ENCODE measurements at places on chromosomes 13 and 19. TPM values are rescaled to one million over a fixed set of nuclear protein-coding genes. Genes with fewer than 3 reads are reported as not detected.
A peak's percentile ranks its signal among the peaks of the same experiment; 100 is the strongest.

The ATP1A3 gene
- 7.1 TPM for total RNA-seq

The CNFN gene
- not detected for total RNA-seq

The TDRD3 gene
- 31.1 TPM for total RNA-seq

The RAB3A gene
- 3.0 TPM for total RNA-seq

The GPR42 gene
- total RNA-seq = not detected

The ZSCAN1 gene
- total RNA-seq = not detected

The ANGPTL8 gene
- total RNA-seq = not detected

The AMER2 gene
- not detected for total RNA-seq

The CGB3 gene
- total RNA-seq = not detected

The ZNF737 gene
- total RNA-seq = 30.9 TPM

The SHISA7 gene
- total RNA-seq = not detected

The SLC25A23 gene
- total RNA-seq = 38.3 TPM

DNA sequence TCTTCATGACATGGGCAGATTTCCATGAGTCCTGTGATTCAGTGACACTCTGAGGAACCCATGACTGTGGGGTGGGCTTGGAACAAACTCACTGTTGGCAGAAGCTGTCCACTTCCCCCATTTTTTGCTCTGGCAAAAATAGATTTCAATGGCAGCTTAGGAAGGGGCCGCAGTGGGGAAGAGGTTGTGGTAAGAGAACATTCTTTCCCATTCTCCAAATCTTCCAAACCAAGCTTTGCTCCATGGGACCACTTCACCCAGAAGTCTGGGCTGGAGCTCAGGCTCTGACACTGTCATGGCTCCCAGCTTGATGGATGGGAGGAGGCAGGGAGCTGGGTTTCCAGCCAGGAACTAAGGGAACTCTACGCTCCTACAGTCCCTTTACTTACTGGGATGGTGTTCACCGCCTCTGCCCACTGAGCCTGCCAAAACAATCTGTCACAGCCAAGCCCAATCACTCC, 24.9 kb upstream of the MEDAG start:
- peaks cover 22% of the 10 kb centered on the region for H3K27me3 ChIP-seq
- H3K4me1 ChIP-seq = peaks cover 9% of the 10 kb centered on the region
- DNase-seq = no peak

- no peak for DNase-seq
- no peak overlapping the region for H3K4me3 ChIP-seq
- peaks cover 2% of the 10 kb centered on the region for H3K4me1 ChIP-seq
- no peak overlapping the region for H3K27ac ChIP-seq
- H3K27me3 ChIP-seq = no peaks in the 10 kb centered on the region
Measured at GRCh38 chr13:35343417-35343816, 133.1 kb downstream of the MAB21L1 start.

DNA sequence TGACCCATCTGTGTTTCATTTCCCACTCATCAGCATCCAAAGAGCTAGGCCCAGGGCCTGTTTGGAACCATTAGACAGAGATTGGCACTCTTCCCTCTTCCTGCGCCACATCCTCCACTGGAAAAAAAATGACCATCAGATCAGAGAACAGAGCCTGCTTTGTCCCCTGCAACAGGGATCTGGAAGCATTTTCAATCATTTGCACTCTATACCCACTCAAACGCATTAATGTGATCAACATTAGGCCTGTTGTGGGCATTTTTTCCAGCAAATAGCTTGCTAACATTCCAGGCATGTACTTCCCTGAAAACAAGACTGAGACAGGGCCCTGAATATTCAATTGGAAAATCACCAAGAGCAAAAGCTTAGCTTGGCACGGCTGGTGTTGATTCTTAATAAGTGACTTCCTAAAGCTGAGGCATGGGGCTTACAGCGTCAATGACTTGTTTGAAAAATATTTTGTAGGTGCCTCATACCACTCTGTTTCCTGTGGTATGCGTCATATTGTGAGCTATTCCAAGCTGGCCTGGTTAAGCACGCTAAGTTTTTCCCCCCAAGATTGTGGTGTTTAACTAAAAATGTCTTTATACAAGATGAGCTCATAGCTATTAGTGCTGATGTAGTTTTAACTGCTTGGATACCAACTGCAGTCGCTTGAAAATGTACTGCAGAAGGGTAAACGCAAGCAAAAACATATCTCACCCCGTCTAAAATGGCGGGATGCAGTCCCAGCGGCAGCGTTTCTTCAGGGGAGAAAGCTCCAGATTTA, 404.4 kb downstream of the SPRY2 start:
- H3K36me3 ChIP-seq = no peaks in the 10 kb centered on the region
- no peak overlapping the region for H3K27ac ChIP-seq
- no peak for DNase-seq
- H3K4me1 ChIP-seq = no peaks in the 10 kb centered on the region

- H3K4me1 ChIP-seq = no peaks in the 10 kb centered on the region
- no peak overlapping the region for H3K4me3 ChIP-seq
- no peak for DNase-seq
- no peaks in the 10 kb centered on the region for H3K27me3 ChIP-seq
- no peaks in the 10 kb centered on the region for H3K36me3 ChIP-seq
Measured at GRCh38 chr13:71316792-71317363, 550.1 kb downstream of the DACH1 start.

- peak; percentile 90 for DNase-seq
- H3K4me1 ChIP-seq = peaks cover 35% of the 10 kb centered on the region
- peak overlapping the region; percentile 83 for H3K27ac ChIP-seq
- peaks cover 13% of the 10 kb centered on the region for H3K36me3 ChIP-seq
Measured at GRCh38 chr13:50124536-50125303, 109.5 kb downstream of the KCNRG start.

GRCh38 chr19:18961767-18962620, 21.0 kb upstream of the HOMER3 start:
- peak overlapping the region; percentile 9 for H3K27ac ChIP-seq
- H3K27me3 ChIP-seq = peaks cover 17% of the 10 kb centered on the region
- peaks cover 6% of the 10 kb centered on the region for H3K4me1 ChIP-seq
- H3K36me3 ChIP-seq = no peaks in the 10 kb centered on the region
- peak overlapping the region; percentile 15 for H3K4me3 ChIP-seq

DNA sequence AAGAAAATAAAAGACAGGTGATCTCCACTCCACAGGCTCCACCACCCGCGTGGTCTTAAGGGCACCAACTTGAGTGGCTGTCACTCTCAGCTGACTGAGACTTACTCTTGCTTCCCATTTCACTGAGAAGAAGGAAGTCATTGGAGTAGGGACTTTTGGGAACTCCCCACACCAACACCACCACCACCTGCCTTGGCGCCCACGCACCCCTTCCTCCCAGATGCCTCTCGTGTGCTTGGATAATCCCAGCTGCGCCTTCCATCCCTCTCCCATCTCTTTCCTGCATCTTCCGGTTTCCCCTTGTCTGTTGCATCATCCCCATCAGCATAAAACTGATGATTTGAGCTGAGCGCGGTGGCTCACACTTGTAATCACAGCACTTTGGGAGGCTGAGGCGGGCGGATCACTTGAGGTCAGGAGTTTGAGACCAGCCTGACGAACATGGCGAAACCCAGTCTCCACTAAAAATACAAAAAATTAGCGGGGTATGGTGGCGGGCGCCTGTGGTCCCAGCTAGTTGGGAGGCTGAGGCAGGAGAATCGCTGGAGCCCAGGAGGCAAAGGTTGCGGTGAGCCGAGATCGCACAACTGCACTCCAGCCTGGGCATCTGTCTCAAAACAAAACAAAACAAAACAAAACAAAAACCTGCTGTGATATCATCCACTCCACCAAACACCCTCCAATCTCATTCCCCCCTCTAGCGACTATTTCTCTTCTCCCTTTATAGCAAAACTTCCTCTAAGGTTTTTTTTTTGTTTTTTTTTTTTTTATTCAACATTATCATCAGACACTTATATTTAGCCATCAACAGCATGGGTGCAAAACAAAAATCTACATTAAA, 25.5 kb downstream of the AP2S1 start:
- DNase-seq = no peak
- H3K27ac ChIP-seq = peak overlapping the region; percentile 58
- H3K36me3 ChIP-seq = no peaks in the 10 kb centered on the region

GRCh38 chr13:39403106-39403505, 199.9 kb downstream of the LHFPL6 start:
- no peak overlapping the region for H3K27ac ChIP-seq
- no peaks in the 10 kb centered on the region for H3K36me3 ChIP-seq
- no peak for DNase-seq

GRCh38 chr13:48126944-48127830, 32.3 kb upstream of the MED4 start:
- no peaks in the 10 kb centered on the region for H3K27me3 ChIP-seq
- peak overlapping the region; percentile 63 for H3K27ac ChIP-seq
- no peaks in the 10 kb centered on the region for H3K36me3 ChIP-seq
- no peak for DNase-seq

DNA sequence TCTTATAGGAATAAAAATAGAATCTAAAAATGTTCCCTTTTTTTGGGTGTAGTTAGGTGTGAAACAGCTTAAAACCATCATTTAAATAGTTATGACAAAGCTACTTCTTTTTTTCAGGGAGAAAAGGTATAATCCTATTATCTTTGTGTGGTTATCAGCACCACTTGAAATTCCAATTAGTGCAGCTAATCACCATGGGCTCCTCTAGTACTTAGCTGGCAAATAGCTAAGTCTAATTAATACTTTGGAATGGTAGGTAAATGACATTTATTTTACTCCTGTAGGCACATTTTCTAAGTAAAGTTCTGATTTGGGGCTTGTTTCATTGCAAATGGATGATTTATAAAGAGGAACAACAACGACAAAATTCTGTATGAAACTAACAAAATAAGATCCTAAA, 132.6 kb downstream of the OLFM4 start:
- no peak overlapping the region for H3K27ac ChIP-seq
- H3K4me3 ChIP-seq = no peak overlapping the region
- DNase-seq = no peak
- no peaks in the 10 kb centered on the region for H3K4me1 ChIP-seq

DNA sequence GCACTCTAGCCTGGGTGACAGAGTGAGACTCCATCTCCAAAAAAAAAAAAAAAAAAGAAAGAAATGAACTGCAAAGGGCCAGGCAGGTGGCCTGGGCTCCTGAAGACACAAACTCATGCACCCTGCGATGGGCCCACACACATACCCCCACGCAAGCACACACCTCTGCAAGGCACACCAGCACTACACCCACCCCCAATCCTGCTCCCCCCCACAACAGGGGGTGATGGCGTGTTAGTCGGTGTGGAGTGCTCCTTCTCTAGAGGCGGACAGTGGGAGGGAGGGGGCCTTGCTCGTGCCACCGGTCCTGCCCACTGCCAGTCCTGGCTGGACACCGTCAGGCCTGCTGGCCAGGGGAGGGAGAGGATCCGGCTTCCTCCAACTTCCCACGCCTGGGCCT, 1.6 kb upstream of the SLC8A2 start:
- H3K27ac ChIP-seq = no peak overlapping the region
- H3K36me3 ChIP-seq = no peaks in the 10 kb centered on the region
- H3K27me3 ChIP-seq = peaks cover 33% of the 10 kb centered on the region
- H3K4me1 ChIP-seq = peaks cover 10% of the 10 kb centered on the region
- H3K4me3 ChIP-seq = no peak overlapping the region

DNA sequence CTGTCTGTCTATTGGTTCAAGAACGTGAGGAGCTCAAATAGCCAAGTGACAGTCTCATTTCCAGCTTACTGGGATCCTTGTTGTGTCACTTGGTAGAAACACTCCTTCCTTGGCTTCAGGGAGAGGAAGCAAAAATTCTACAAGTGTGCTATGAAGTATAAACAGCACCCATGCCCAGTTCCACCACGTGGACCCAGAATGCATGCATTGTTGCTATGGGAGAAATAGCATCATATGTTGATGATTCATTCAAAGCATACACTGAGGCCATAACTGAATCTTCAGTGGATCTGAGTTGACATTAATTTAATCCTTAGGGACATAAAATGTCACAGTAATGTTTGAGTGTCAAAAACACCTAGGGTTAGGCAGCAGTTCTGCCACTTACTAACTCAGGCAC, 199.0 kb upstream of the RXFP2 start:
- H3K27ac ChIP-seq = no peak overlapping the region
- no peak overlapping the region for H3K4me3 ChIP-seq
- H3K4me1 ChIP-seq = no peaks in the 10 kb centered on the region
- DNase-seq = no peak
- H3K36me3 ChIP-seq = no peaks in the 10 kb centered on the region
- H3K27me3 ChIP-seq = no peaks in the 10 kb centered on the region

GRCh38 chr13:43153436-43154090, 130.2 kb downstream of the DNAJC15 start:
- H3K36me3 ChIP-seq = no peaks in the 10 kb centered on the region
- H3K27ac ChIP-seq = no peak overlapping the region
- H3K4me3 ChIP-seq = no peak overlapping the region
- no peak for DNase-seq
- H3K27me3 ChIP-seq = peaks cover 13% of the 10 kb centered on the region

DNA sequence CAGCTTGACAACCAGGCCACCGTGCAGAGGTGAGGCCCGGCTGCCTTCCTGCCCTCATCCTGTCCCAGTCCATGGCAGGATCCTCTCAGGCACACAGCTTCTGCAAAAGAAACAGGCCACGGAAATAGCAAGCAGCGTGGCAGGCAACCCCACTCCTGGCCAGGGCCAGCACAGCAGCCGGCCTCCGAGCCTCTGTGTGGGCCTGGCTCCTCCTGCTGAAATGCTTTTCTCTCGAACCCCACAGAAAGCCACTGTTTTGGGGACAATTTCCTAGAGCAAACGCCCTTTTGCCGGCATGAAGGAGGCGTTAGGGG, 39.5 kb upstream of the F7 start:
- H3K4me3 ChIP-seq = no peak overlapping the region
- H3K4me1 ChIP-seq = no peaks in the 10 kb centered on the region
- H3K27me3 ChIP-seq = no peaks in the 10 kb centered on the region
- no peaks in the 10 kb centered on the region for H3K36me3 ChIP-seq
- no peak overlapping the region for H3K27ac ChIP-seq

GRCh38 chr13:101881593-101881992, 429.1 kb downstream of the ITGBL1 start:
- no peaks in the 10 kb centered on the region for H3K4me1 ChIP-seq
- H3K27ac ChIP-seq = no peak overlapping the region
- H3K27me3 ChIP-seq = no peaks in the 10 kb centered on the region
- H3K4me3 ChIP-seq = no peak overlapping the region

GRCh38 chr13:51902776-51903175, 41.0 kb downstream of the CCDC70 start:
- DNase-seq = no peak
- no peak overlapping the region for H3K4me3 ChIP-seq
- H3K27me3 ChIP-seq = peaks cover 18% of the 10 kb centered on the region

GRCh38 chr19:47247308-47247990, 8.9 kb upstream of the CCDC9 start:
- peak overlapping the region; percentile 70 for H3K27ac ChIP-seq
- H3K4me1 ChIP-seq = peaks cover 29% of the 10 kb centered on the region
- H3K27me3 ChIP-seq = no peaks in the 10 kb centered on the region

GRCh38 chr19:1028062-1028926, 1.9 kb downstream of the CNN2 start:
- no peaks in the 10 kb centered on the region for H3K27me3 ChIP-seq
- H3K36me3 ChIP-seq = peaks cover 23% of the 10 kb centered on the region
- peak; percentile 78 for DNase-seq
- peaks cover 19% of the 10 kb centered on the region for H3K4me1 ChIP-seq
- H3K27ac ChIP-seq = peak overlapping the region; percentile 87

DNA sequence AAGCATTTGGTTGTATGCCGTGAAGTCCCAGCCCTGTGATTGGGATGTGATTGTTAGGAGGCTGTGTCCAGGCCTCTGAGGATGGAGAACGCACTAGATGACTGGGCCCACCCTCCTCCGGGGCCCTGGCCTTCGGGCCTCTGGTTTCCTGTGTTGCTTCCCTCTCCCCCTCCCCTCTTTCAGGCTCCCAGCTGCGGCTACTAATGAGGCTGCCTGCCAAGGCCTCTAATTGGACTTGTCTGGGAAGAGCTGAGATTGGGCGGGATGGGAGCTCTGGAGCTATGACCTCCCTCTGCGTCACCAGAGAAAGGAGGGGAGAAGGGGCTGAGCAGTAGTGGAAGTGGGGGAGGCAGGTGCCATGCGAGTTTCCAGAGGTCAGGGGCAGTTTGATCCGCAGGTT, 9.9 kb downstream of the PTH2 start:
- DNase-seq = no peak
- no peaks in the 10 kb centered on the region for H3K36me3 ChIP-seq
- H3K4me1 ChIP-seq = peaks cover 33% of the 10 kb centered on the region
- H3K4me3 ChIP-seq = no peak overlapping the region
- peaks cover 11% of the 10 kb centered on the region for H3K27me3 ChIP-seq

Measured in activated naive CD8-positive, alpha-beta T cell treated with anti-CD3 and anti-CD28 coated beads, Interleukin-2, amount 10 ng/mL, durations not matched to agents 7 days and 5 days (primary cell).